ENCODE measurements at places on chromosomes 7 and 10.

DNA sequence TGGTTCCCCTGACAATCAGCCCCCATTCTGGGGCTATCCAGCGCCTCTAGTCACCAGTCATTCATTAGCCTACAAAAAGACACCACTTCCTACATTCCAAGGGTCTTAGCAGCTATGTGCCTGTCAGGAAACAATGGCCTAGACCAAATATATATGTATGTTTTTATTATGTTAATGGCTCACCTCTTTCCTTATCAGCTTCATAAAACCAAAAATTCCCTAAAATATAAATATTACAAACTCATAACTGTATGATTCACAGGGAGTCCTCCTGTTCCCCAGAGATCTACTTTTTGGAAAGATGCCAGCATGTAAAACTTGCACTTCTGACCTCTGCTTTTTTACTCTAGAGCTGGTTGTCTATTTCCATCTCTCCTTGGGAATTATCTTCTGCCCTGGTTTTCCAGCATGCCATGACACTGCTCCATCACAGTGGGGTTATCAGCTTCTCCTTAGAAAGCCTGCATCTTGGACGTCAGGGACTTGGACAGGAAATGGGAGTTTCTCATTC is 79.2 kb downstream of the ABCA13 start:
- no peak for DNase-seq

DNA sequence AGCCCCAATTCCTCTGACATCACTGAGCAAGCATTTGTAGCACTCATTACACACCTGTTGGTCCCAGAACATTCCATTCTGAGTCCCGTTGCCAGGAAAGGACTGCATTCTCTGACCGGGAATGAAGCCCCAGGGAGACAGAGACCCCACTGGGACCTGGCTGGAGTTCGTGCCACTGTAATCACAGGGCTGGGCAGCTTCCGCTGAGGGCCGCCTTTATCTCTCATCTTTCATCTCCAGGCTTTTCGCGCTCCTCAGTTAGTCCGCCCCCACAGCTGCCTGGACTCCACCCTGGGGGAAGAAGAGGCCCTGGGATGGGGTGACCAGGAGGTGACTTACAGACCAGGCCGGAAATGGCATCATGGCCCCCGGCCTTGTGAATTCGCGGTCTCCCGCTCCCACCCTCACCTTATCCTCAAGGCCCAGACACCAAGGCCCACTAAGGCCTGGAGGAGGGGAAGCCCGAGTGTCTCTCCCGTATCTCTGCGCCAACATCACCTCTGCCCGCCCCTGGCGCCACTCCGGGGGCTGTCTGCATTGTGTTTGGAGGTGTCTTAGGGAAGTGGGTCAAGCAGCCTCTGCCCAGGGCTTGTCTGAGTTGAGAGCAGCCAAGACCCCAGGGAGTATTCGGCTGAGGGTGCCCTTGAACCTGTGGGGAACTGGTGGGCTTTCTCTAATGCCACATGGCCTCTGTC is 75.4 kb downstream of the PROSER2 start:
- DNase-seq: peak; percentile 51

DNA sequence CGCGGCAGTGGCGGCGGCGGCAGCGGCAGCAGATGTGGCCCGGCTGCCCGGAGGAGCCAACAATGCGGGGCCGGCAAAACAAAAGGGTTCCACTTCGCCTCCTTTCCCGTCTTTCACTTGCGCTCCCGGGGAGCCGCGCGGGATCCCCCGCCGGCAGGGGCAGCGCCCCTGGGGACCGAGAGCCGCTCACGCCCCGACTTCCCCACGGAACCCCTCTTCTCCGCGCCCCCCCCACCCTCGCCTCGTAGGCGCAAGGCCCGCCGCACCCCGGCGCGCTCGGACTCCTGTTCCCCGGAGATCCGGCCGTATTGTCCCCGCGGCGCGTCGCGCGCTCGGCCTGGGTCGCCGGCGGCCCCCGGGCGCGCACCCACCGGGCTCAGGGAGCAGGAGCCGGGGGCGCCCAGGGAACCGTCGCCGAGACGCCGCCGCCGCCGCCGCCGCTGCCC is 854 bp downstream of the CTBP2 start:
- peak; percentile 30 for DNase-seq

DNA sequence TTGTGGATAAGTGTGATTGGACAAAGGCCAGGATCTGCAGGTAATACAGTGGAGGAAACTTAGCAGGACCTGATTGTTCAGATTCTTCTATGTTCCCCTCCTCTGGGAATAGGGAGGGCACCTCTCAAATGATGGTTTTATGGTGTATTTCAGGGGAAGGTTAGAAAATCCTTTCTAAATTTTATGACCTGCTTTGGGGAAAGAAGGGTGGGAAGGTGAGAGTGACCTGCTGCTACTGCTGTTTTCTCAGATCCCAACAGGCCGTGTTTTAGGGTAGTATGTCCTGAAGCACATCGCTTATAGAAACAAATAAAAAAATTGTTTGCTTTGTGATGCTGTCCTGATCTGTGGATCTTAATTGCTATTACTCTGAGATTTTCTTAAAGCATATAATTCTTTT is 404.1 kb upstream of the GALNT17 start:
- DNase-seq: no peak

DNA sequence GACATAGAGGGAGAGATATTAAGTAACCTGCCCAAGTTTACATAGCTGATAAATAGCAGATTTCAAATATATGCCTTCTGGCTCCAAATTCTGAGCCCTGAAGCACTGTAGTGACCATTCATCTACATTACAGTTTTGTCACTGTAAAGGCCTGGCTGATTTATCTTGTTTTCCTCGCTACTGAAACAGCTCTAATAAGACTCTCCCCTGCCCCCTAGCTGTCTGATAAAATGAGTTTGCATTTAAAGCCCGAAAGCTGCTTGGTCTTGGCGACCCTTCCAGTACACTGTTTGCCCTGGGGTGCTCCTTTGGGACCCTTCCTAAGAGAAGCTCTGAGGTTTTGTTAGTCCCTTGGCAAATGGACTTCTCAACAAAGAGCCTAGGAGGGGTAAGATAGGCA is 59.7 kb upstream of the RAB11FIP2 start:
- DNase-seq: no peak

DNA sequence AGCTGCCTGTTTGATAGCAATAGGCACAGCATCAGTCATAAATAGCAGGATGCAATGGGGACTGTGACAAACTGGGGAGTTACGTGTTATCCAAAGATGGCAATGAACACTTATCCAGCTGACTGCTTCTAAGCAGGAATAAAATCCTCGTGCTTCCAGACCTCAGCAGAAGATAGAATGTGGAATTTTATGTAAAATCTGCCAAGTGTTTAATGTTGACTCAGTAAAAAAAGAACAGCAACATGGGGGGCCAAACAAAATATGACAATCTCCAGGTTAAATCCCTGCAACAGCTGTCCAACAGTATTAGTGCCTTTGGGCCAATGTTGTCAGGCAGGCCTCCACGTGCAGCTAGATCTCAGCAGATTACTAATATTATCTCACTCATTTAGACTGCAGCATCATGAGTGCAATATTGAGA is 127.3 kb downstream of the SEMA3C start:
- DNase-seq: no peak

DNA sequence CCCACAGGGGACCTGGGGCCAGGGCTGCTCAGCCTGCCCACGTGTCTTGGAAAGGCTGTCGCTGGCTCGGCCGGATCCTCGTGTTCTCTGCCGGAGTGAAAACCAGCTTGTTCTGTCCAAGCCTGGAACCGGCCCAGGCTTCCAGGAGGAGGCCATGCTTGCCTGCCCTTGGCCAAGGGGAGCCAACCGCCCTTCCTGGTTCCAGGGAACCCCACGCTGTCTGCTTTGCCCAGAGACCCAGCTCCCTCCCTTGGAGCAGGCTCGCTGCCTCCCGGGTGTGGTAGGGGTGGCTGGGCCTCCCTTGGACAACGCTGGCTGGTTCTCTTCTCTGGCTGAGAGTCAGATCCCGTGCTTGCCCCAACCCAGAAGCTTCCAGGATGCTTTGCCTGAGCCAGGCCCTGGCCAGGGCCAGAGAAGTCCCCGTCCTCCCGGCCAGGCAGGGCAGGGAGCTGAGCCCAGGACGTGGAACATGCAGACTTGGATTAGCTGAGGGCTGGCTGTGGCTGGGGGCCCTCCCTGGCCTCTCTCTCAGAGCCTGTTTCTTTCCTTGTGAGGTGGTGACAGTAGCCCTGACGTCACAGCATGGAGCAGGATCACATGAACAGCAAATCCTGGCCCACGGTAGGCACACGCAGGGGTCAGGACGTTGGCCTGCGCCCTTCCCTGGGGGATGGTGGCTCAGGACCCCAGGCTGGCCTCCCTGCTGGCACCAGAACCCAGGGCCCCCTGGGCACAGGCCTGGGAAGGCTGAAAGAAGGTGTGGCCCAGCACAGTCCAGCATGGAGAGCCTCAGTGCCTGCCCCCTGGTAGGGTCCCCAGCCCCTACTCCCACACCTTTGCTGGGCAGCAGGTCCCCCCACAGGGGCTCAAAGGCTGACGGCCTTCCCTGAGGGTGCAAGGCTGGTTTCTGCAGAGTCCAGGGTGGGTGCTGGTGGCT is 67.5 kb downstream of the PWWP2B start:
- no peak for DNase-seq

- no peak for DNase-seq
These were observed 5.9 kb downstream of the ASB15 start for GRCh38 chr7:123607423-123607975.

- DNase-seq: no peak
These were observed 37.1 kb upstream of the ZMIZ2 start for GRCh38 chr7:44711528-44711927.

All from H54 (cell line).